ENCODE measurements at places on chromosomes 11 and 22.

- no peak for DNase-seq
Measured at GRCh38 chr11:109865548-109866186, 227.5 kb upstream of the ZC3H12C start.

- DNase-seq = no peak
Measured at GRCh38 chr11:15859411-15859810, 496.9 kb downstream of the SOX6 start.

DNA sequence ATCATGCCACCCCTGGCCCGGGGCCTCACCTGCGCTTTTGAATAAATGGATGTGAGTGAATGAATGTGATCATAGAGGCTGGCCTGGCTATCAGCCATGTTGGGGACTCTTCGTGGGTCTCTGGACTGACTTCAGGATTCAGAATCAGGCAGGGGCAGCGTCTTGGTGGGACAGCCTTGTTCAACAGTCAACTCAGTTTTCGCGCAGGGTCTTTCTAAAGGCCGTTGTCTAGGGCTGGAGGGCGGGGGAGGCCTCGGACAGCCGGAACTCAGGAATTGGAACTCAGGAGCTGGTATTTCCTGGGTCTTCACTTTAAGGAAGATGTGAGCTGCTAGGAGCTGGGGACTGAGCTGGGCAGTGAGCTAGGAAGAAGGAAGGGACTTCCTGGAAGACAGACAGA lies 146.0 kb downstream of the CACNA1I start:
- DNase-seq = no peak

GRCh38 chr22:22538226-22538989 lies 18.3 kb upstream of the ZNF280A start:
- DNase-seq = no peak

- no peak for DNase-seq
Measured at GRCh38 chr11:96960926-96961325, 571.1 kb downstream of the JRKL start.

- DNase-seq = no peak
Measured at GRCh38 chr22:19480789-19481188, 1.1 kb downstream of the CDC45 start.

DNA sequence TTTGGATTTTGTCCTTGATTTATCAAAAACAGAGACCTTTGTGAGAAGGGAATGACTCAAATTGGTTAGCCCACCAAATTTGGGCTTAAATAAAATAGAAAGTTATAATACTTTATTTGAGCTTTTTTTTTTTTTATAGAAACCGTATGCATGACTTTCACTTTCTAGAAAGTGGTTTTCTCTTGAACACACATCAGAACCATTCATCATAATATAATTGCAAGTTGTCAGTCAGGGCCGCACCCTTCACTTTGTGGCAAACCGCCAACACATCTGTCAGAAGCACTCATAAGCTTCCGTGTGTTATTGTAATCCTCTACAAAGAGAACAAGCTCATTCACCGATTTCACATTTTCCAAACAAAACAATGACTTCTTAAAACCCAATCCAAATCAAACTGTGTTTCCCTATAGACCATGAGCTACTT lies 76.1 kb downstream of the SOX6 start:
- peak; percentile 0 for DNase-seq

DNA sequence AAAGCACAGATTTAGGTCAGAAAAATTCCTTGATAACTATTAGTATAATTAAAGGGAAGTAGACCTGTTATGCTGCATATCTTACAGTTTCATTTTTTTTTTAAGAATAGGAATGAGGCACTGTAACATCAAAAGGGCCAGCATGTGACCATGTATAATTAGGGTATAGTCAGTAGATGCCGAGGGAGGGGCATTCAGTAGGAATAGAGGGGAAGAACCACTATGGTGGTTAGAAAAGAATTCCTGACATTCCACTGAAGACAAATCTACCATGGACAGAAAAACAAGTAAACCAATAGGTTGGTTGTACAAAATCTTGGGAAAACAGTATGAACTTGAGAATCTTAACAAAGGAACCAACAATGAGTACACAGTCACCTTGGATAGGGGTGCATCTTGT lies 78.4 kb upstream of the CCDC179 start:
- no peak for DNase-seq

- DNase-seq = peak; percentile 66
Measured at GRCh38 chr22:33544707-33545106, 375.6 kb downstream of the LARGE1 start.

DNA sequence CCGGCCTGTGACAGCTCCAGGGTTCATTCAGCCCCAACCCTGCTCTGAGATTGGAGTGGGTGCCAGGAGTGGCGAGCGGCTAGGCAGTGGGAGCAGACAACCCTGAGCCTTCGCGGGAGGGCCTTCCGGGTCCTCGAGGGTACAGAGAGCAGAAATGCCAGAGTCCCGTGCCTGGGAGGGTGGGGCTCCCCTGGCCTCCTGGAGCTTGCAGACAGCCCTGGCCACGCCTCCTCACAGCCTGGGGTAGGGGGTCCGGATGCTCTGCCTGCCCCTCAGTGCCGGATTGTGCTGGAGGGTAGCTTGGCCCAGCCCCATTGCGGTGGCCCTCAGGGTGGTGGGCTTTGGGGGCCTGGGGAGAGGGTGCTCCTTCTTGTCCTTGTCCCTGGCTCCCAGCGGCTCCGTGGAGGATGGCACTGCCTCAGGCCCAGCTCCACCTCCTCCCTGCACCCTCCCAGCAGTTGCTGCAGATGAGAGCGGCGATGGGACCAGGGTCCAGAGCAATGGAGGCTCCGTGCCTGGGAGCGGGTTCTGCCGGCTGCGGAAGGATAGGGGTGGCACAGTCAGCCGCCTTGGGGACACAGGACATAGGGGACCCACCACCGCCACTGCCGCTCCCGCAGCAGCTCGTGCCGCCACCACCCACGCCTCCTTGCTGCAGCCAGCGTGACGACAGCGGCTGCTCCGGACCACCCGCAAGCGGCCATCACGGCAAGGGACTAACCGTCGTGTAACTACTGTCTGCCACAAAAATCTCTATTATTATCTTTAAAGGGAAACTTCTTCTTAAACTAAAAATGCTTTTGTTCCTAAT lies 34.9 kb upstream of the OR10G7 start:
- DNase-seq = no peak

DNA sequence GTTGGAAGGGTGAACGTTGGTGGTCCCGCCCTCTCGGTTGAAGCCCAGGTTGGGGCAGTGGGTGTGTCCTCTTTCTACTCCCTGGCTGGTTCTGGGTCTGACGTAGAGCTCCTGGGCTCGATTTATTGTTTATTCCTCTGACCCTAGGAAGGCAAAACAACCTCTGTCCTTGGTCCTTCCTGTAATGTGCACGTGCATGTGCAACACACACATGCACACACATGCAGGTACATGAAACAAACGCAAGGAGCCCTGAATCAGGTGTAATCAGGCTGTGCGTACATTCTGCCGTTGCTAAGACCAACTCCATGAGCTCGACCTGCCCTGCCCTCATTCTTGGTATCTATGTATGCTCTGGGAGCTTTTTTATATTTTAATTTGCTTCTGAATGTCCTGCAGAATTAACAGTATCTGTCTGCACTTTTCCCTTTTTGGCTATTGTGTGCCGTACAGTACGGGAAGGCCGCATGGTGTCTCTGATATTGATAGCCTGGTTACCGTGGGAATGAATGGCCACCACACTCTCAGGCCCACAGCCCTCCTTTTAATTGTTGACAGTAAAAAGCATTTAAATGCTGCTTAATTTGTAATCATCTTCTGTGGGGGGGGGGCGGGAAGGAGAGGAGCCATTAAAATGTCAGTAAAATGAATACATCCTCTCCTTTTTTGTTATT lies 66.0 kb upstream of the NNMT start:
- no peak for DNase-seq

GRCh38 chr22:29469755-29470154 lies 10.3 kb upstream of the NEFH start:
- no peak for DNase-seq

- DNase-seq = no peak
Measured at GRCh38 chr22:20652582-20652981, 121.3 kb upstream of the SERPIND1 start.

GRCh38 chr22:38849811-38850210 lies 6.0 kb upstream of the NPTXR start:
- DNase-seq = no peak

DNA sequence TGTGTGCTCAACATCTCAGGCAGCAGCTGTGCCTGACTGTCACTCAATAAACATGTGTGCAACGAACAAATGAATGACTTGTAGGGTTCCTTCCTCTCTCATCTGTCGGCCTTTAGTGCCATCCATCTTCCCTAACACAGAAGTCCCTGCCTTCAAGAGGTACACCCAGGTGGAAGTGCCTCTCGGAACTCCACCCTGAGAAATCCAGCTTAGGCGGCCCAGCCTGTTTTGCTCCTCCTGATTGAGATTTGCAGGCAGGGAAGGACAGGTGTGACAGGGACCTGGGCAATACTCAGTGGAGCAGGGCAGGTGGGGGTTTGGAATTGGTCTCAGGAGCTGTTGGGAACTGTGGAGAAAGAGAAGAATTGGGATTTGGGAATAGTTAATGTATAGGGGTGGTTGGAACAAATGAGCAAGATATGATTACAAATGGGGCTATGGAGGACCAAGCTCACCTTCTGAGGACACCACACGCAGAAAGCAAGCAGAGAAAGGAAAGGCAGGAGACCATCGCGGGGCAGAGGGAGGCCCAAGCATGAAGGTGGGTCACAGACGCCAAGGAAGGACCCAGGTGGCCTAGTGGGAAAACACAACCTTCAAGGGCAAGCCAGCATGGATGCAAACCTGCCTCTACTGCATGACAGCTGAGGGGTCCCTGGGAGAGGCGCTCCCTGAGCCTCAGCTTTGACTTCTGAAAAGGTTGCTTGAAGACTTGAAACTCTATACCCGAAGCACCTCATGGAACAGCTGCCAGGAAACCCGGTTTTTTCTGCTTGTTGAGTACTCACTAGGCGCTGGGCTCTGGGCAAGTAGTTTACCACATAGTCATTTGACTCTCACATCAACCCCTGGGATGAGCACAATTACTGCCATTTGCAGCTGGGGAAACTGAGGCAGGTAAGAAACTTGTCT lies 40.9 kb upstream of the ANO1 start:
- no peak for DNase-seq

DNA sequence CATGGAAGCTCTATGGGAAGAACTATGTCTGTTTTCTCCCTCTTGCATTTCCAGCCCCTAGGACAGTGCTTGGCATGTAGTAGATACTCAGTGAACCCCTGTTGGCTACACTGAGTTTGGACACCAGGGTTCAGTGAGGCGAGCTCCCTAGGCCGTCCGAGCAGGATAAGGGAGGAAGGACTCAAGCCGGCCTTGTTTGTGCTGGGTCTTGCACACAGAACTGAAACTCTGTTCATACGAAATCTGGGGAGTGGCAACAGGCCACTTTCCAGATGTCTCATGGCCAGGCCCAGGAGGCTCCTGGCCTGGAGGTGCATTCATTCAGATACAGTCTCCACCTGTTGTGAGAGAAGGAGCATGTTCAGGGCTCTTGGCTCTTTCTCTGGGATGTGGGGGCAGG lies 23.6 kb upstream of the LMO1 start:
- DNase-seq = no peak

- peak; percentile 1 for DNase-seq
Measured at GRCh38 chr11:22734628-22735345, 68.4 kb downstream of the GAS2 start.

DNA sequence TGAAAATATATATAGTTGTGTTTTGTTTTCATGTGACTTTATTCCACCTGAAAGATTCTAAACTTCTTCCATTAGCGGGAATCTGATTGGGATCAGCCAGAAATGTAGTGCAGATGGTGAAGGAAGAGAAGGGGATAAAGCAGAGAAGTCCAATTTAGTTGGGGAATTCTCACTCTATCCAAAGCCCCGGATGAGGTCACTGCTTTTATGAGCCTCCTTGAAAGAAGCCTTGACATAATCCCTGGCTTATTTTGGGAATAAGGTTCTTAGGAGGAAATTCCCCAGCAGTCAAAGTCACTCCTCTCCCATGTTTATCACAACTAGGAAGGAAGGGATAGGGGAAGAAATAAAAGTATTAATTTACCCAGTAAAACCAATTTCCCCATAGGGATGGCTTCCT lies 41.1 kb downstream of the OSBP start:
- peak; percentile 33 for DNase-seq

GRCh38 chr11:84396521-84396920 lies 1110.4 kb upstream of the CCDC90B start:
- peak; percentile 57 for DNase-seq

GRCh38 chr11:45974806-45975205 lies 52.4 kb downstream of the LARGE2 start:
- peak; percentile 82 for DNase-seq

GRCh38 chr11:75577207-75577606 lies 15.2 kb downstream of the SERPINH1 start:
- DNase-seq = peak; percentile 44

DNA sequence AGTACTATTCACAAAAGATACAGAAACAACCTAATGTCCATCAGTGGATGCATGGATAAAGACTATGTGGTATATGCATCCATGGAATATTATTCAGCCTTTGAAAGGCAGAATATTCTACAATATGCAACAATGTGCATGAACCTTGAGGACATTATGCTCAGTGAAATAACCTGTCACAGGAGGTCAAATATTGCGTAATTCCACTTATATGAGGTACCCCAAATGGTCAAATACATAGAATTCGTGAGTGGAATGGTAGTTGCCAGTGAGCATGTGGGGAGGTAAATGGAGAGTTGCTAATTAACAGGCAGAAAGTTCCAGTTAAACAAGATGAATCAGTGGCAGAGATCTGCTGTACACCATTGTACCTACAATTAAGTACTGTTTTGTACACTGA lies 3.6 kb upstream of the SLC5A4 start:
- no peak for DNase-seq

DNA sequence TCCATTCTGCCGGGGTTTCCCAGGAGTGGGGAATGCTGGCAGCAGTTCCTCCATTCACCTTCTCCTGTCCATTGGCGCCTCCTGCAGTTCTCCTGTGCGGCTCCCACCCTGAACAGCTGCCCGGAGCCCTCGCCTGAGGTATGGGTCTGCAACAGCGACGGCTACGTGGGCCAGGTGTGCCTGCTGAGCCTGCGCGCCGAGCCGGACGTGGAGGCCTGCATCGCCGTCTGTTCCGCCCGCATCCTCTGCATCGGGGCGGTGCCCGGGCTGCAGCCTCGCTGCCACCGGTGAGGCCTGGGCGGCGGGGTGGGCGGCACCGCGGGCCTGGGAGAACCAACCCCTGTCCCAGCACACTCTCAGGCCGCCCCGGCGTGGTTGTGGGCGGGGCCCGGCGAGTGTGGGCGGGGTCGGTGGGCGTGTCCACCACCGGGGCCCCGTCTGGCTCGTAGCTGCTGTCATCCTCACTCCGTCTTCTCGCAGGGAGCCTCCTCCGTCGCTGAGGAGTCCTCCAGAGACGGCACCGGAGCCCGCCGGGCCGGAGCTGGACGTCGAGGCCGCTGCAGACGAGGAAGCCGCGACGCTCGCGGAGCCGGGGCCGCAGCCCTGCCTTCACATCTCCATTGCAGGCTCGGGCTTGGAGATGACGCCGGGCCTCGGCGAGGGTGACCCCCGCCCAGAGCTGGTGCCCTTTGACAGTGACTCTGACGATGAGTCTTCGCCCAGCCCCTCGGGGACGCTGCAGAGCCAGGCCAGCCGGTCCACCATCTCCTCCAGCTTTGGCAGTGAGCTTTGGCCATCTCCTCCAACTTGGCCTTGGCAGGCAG lies 14.0 kb upstream of the RELT start:
- no peak for DNase-seq

GRCh38 chr11:120134106-120134930 lies 3.6 kb downstream of the TRIM29 start:
- DNase-seq = no peak
